H9 (cell line): ENCODE measurements at places on chromosomes 3 and 15. TPM values are rescaled to one million over a fixed set of nuclear protein-coding genes. Genes with fewer than 3 reads are reported as not detected.

The ZNF717 gene
- 13.0 and 15.1 TPM in 2 replicates for total RNA-seq

DNA sequence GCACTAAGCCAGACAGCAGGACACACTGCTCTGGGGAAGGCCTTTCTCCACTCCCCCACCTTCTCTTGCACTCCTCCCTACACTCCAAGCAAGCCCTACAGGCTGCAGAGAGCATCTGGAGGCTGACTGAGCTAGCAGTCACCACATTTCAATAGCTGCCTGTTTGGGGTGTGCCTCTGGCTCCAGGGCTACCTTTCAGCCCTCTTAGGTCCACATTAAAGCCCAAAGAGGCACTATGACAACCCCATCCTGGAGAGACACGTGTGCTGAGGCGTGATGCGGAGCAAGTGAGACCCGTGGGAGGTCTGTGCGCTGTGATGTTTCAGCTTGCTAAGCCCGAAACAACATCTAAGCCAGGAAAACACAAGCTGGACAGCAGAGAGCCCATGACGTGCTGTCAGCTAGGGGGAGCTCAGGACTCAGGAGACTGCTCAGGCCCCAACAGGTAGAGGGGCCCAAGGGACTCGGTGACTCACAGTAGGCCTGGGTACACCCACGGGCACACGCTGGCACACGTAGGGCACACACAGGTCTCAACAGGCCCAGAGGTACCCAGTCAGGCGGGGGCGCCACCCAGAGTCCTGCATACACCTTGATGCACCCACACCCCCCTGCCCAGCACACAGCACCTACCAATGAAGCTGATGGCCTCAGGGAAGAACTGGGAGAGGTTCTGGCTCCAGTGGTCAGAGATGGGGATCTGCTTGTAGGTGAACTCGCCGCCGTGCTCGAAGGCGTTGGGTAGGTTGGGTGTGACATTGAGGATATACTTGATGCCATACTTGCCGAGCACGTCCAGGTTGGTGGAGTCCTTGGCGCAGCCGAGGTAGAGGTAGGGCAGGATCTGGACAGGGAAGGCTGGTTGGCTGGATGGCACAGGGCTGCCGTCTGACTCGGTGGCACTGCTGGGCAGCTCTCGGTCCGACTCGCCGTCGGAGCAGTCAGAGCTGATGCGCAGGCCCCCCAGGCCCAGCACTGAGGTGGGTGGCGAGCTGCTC lies 2.8 kb downstream of the DUSP7 start:
- H3K4me1 ChIP-seq, result peaks cover 5% of the 10 kb centered on the region; the same call in 1 of the 2 replicates
- peak overlapping the region; percentile 24 for H3K27ac ChIP-seq
- peak overlapping the region; percentile 36; the same call in 1 of the 2 replicates for H3K4me3 ChIP-seq

The CFAP91 gene
- 2.2 and 2.3 TPM in 2 replicates for total RNA-seq

DNA sequence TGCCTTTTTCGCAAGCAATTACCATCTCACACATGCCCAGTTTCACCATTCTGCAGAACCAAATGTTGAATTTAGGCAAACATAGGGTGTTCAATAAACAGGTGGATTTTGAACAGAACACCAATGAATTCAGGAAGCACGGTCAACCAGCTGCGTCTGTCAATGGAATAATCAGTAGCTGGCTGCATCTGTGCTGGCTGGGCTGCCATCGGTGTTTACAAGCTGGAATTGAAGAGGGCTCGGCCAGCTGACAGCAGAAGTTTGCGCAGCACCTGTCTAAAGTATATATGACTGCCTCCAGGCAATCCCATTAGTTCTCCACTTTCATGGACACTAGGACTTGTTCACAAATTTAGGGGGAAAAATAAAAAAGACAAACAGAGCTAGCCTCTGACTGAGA lies 996.4 kb upstream of the CFAP20DC start:
- no peak overlapping the region for H3K4me3 ChIP-seq
- no peaks in the 10 kb centered on the region; the same call in 2 of the 3 replicates for H3K36me3 ChIP-seq
- no peak overlapping the region for H3K27ac ChIP-seq
- no peak for DNase-seq

The ALG1L2 gene
- total RNA-seq, result 0.94 and 1.2 TPM in 2 replicates

- no peaks in the 10 kb centered on the region for H3K4me1 ChIP-seq
- H3K4me3 ChIP-seq, result no peak overlapping the region
- peaks cover 7% of the 10 kb centered on the region; the same call in 1 of the 2 replicates for H3K36me3 ChIP-seq
- no peaks in the 10 kb centered on the region for H3K27me3 ChIP-seq
- no peak for DNase-seq
Observed at GRCh38 chr3:176120507-176120906, 1076.8 kb downstream of the TBL1XR1 start.

DNA sequence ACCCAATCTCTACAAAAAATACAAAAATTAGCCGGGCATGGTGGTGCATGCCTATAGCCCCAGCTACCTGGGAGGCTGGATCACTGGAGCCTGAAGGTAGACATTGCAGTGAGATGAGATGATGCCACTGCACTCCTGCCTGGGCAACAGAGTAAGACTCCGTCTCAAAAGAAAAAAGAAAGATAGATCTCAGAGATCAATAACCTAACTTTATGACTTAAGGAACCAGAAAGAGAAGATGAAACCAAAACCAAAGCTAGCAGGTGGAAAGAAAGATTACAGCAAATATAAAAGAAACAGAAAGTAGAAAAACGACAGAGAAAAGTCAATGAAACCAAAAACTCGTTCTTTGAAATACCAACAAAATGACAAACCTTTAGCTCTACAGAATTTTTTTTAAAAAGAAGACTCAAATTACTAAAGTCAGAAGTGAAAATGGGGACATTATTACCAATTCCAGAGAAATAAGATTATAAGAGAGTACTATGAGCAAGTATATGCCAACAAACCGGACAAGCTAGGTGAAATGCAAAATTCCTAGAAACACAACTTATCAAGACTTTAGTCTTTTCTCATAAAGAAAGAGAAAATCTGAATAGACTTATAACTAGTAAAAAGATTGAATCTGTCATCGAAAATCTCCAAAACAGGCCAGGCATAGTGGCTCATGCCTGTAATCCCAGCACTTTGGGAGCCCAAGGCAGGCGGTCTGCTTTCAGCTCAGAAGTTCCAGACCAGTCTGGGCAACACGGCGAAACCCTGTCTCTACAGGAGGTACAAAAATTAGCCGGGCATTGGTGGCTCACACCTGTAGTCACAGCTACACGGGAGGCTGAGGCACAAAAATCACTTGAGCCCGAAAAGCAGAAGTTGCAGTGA lies 35.0 kb downstream of the ACAP2 start:
- no peak overlapping the region for H3K27ac ChIP-seq
- H3K4me3 ChIP-seq, result no peak overlapping the region
- no peak for DNase-seq
- H3K27me3 ChIP-seq, result no peaks in the 10 kb centered on the region

GRCh38 chr3:143654906-143655305 lies 193.4 kb downstream of the SLC9A9 start:
- no peak for DNase-seq
- H3K27ac ChIP-seq, result no peak overlapping the region
- H3K27me3 ChIP-seq, result no peaks in the 10 kb centered on the region
- no peaks in the 10 kb centered on the region for H3K36me3 ChIP-seq
- peaks cover 4% of the 10 kb centered on the region; the same call in 1 of the 2 replicates for H3K4me1 ChIP-seq
- no peak overlapping the region for H3K4me3 ChIP-seq

DNA sequence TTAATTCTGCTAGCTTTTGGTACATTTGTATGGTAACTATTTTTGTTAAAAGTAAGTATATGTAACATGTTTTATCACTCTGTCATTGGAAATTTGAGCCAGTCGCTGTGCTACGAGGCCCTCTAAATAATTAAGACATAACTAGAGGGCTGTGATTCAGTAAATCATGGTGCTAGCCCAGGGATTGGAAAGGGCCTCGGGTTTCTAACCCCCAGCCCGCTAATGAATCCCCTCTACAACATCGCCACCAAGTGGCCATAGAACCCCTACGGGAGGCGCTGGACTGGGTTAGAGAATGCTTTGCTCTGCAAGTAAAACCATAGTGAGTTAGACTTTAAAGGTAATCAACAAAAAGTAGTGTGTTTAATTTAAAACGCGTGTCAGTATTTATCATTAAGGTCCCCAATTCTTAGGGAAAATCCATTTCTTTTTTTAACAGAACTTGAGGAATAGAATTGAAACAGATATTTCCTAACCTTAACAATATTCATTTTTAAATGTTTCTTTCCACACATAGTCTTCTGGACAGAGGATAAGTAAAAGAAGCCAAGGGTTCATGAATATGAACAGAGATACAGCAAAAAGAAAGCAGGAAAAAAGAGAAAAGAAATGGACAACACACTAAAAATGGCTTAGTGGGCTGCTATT lies 744.7 kb downstream of the EPHA3 start:
- no peak overlapping the region for H3K4me3 ChIP-seq
- no peaks in the 10 kb centered on the region for H3K27me3 ChIP-seq
- H3K27ac ChIP-seq, result no peak overlapping the region
- peak; percentile 84 for DNase-seq

The ITGB5 gene
- 146 and 148 TPM in 2 replicates for total RNA-seq

- peaks cover 5% of the 10 kb centered on the region; the same call in 1 of the 2 replicates for H3K4me1 ChIP-seq
- H3K4me3 ChIP-seq, result peak within 1 kb of the TSS; percentile 88
- H3K36me3 ChIP-seq, result no peaks in the 10 kb centered on the region
- no peaks in the 10 kb centered on the region for H3K27me3 ChIP-seq
- DNase-seq, result peak; percentile 74
- peak within 1 kb of the TSS; percentile 49 for H3K27ac ChIP-seq
Observed at GRCh38 chr3:146160964-146161662, at the start of gene PLOD2. Gene PLOD2, minus strand, starts transcription at chr3:146161184. Its CDS starts 195 bp downstream, at chr3:146160989.
